Inflammatory macrophage treated with lipopolysaccharide for 1 hour (primary cell): ENCODE measurements at places on chromosomes 2 and 18.

- DNase-seq, result no peak
These were observed at the start of gene KLF7 for GRCh38 chr2:207165121-207166038. KLF7 (minus strand) TSS chr2:207165948; CDS start chr2:207165568, 380 bp downstream.

GRCh38 chr18:42413870-42414269 lies 458.8 kb downstream of the PIK3C3 start:
- DNase-seq, result no peak

DNA sequence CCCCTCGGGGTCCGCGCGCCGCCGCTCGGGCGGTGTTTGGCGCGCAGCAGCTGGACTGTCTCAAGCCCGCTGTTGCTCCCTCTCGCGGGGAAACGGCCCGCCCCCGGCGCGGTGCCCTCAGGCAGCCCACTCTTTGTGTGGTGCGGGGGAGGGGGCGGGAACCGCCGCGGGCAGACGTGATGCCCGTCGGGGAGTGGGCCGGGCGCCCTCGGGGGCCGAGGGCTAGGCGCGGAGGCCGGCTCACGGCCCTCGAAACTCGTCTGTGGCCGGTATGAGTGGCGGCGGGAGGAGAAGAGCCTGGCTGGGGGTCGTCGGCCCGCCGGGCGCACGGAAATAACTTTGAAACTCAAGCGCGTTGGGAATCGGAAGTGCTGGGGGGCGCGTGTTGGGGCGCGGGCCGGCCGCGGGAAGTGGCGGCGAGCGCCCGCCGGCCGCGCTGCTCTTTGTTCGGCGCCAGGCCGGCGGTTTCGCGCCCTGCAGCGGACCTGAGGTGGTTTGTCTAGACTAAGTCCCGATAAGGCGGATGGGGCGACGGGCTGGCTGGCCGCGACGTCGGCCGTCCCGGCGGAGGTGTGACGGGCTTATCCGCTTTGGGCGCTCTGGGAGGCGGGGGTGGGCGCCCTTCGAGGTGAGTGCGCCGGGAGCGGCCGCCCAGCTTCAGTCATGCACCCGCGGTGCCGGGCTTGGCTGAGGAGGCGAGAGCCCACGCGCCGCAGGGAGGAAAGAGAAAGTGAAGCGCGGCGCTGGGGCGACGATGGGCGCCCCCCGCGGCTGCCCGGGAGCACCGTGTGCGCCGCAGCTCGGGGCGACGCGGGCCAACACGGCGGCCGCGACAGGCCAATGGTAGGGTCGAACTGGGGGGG lies 679 bp downstream of the PTMA start:
- DNase-seq, result peak; percentile 44

DNA sequence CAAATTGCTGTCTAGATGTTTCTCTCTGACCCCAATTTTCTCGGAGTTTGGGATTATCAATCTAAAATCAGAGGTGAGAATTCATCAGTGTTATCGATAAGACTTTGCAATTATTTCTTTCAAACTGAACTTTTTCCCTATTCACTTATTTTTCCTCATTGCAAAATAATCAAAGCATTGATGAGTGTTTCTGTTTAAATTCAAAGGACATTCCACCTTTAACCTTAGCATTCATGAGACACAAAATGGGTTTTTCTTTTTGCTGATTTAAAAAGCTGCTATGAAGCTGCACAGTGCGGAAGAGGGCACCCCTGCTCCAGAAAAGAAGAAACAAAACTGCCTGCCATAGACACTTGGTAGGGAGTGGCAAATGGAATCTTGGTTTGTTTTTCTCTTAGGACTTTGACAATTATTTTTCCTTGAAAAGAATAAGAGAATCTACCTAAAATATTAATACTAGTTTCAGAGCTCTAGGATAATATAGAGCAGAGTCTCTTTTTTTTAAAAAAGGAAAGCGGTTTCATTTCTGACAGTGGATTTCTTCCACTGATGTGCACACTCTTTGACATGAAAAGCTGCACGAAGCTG lies 203.4 kb downstream of the TGIF1 start:
- DNase-seq, result peak; percentile 24

DNA sequence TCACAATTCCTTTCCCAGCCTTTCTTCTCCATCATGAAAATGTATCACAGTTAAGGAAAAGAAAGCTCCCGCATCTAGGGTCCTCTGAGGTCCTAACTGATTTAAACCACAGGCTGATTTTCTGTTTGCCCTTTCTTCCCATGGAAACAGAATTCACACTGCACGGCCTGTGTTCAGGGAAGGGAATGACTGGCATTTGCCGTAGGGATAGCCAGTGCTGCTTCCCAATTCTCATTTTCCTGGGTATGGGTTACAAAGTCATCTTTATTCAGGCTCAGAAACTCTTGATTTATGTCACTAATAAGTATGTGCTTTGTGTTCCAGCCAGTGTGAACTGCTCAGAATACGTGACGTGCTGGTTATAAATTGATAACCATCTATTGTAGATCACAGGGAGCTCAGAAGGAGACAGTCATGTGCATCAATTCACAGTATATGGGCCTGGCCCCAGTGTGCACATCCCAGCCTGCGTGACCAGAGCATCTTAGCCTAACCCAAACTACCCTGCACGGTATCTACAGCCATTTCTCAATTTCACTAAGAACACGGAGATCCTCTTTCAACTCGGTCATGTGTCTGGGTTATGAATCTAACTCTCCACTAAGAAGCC lies 163.3 kb downstream of the LRRC30 start:
- no peak for DNase-seq

DNA sequence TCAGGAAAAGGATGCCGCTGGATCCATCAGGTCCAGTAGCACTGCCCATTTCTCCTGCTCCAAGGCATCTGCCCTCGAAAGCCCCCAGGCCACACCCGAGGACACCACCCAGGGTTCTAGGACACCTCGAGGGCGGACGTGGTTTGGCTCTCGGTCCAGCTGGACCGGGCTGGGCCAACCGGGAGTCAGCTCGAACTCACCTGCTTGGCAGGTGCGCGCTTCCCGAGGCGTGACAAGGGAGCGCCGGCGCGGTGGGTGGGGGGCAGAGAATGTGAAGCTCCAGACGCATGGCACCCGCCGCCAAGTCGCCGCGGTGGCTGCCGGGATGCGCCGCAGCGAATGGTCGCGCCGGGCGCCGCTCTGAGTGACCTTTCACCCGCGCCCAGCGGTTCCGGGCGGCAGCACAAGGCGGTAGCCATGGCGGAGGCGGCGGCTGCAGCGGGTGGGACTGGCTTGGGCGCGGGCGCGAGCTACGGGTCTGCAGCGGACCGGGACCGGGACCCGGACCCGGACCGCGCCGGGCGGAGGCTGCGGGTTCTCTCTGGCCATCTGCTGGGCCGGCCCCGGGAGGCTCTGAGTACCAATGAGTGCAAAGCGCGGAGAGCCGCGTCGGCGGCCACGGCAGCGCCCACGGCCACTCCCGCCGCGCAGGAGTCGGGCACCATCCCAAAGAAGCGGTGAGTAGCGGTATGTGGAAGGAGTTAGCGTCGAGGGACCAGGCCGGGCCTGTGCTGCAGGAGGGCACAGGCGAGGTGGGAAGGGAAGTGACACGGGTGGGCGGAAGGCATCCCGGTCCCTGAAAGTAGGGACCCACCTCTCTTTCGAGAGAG lies at the start of gene AGPS:
AGPS (plus strand) TSS at position 401 of the 830 bp plus-strand sequence; CDS start at position 418, 17 bp downstream.
- DNase-seq, result peak; percentile 76

DNA sequence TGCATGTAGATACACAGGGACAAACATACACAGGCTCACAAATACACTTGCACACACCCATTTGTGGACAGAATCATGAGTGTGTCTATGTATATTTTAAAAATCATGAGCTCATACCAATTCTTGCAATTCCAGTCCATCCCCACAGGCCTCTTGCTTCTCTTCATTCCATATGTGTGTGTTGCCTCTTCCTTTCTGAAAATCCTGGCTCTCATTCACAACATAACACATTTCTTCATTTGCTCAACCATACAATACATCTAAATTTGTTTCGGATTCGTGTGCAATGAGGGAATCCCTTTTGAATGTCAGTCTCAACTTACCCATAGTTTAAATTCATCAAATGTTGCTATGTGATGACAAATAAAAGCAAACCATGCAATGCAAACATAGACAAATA lies 51.4 kb downstream of the GNAL start:
- DNase-seq, result no peak

- no peak for DNase-seq
These were observed 229.4 kb downstream of the HAUS1 start for GRCh38 chr18:46333431-46334135.

DNA sequence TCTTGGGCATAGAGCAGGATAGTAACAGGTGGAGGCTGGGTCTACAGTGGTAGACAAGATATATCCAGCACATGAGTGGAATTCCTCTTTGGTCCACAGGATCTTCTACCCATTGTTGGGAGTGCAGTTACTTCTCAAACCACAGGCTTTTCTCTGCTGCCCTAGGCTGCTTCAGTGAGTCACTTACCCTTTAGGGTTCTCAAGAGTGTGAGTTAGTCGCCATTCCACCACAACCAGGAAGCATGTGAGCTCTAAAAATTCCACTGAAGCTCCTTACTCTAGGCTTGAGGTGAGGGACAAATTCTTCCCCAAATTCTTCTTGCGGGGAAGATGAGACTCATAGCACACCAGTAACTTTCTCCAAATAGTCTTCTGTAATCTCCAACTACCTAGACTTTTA lies 189.4 kb downstream of the PLCL1 start:
- DNase-seq, result no peak

- DNase-seq, result no peak
These were observed 41.5 kb upstream of the EPC2 start for GRCh38 chr2:148602885-148603561.

DNA sequence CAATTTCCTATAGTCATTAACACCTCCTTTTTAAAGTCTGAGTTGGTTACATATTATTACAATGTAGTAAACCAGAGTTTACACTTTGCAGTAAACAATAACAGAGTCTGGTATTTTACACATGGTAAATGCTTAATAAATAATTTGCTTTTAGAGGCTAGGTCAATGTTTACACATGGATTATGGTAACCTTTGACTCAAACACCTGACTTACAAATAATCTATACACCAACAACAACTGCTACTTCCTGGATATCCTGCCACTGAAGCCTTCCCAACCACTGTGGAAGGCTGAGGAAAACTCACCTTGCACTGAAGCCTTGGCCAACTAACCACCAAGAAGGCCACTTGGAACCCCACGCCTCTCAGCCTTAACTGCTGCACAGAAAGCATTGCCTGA lies 5.4 kb downstream of the ALS2 start:
- DNase-seq, result no peak

DNA sequence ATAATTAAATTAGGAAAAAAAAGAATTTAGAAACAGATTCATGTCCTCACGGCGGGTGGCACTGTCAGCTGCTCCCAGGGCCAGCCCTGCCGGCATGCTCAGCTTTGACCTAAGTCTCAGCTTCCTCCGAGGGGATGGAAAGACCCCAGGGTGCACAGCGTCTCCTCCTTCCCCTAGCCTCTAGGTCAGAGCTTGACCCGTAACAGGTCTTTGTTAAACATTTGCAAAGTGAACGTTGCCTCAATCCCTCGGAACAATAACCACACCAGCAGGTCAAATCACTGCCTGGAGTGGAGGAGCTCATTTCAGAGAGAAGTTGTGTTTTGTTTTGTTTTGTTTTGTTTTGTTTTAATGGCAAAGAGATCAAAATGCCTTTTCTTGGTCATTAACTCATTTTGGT lies 171.3 kb downstream of the TMEM18 start:
- DNase-seq, result no peak

DNA sequence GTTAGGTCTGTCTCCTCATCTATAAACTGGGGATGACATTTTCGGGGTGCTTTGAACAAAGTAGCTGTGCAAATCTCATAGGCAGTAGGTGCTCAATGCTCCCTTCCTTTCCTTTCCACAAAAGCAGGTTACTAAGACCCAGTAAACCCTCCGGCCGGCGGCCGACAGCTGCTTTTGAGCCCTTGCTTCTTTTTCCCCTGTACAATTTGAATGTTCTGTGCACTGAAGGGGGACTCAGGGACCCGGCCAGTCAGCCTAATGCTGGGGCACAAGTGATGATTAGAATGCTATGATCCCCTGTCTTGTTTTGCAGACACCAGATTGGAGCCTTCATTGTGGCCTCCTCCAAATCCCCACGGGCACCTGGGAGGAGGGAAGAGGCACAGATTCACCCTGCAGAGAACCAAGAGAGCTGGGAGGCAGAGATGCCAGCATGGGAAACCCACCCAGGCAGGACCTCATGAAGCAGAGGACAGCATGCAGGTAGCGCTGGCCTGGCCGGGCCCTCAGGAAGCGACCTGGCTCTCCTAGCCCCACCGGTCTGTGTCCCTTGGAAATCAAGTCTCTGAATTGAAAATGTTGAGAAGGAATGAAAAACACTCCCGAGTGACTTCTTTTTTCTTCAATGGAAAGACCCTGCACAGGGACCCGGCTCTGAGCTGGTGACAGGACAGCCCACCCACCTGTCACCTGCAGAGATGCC lies 128.6 kb upstream of the HDAC4 start:
- DNase-seq, result no peak

GRCh38 chr18:48921305-48922225 lies 29.2 kb downstream of the SMAD7 start:
- DNase-seq, result no peak

- DNase-seq, result no peak
These were observed 89.8 kb upstream of the NFATC1 start for GRCh38 chr18:79305911-79306310.

- DNase-seq, result no peak
These were observed 365.7 kb downstream of the ZEB2 start for GRCh38 chr2:144154205-144154604.

DNA sequence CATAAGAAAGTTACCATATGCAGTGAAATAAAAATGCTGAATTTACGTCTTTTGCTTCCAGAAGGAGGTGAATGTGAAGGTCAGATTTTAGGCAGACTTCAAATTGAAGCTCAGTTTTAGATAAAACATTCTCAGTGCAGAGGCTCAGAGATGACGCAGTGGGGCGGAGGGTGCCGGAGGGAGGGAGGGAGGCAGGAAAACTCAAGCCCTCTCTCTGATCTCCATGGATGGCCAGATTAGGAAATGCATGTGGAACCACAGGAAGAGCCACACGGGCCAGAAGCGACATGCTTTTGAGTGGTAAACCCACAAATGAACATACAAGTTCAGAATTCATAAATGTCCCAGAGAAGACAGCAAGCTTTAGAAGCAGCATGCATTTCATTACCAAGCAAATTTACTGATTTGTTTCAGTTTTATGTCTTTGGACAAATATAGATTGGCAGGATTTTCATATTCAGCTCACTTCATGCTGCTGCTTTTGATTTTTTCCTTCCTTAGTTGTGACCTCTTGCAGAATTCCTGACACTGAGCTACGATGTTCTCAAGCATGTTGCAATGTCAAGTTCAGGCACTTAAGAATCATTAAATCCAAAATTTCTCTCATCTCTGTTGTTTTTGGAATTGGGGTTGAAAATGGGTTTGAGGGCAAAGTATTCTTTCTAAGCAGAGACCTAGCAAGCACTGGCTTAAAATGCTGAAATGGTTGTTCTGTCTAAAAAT lies 29.7 kb upstream of the APCDD1 start:
- no peak for DNase-seq
